ENCODE measurements at places on chromosomes 3 and 15.

DNA sequence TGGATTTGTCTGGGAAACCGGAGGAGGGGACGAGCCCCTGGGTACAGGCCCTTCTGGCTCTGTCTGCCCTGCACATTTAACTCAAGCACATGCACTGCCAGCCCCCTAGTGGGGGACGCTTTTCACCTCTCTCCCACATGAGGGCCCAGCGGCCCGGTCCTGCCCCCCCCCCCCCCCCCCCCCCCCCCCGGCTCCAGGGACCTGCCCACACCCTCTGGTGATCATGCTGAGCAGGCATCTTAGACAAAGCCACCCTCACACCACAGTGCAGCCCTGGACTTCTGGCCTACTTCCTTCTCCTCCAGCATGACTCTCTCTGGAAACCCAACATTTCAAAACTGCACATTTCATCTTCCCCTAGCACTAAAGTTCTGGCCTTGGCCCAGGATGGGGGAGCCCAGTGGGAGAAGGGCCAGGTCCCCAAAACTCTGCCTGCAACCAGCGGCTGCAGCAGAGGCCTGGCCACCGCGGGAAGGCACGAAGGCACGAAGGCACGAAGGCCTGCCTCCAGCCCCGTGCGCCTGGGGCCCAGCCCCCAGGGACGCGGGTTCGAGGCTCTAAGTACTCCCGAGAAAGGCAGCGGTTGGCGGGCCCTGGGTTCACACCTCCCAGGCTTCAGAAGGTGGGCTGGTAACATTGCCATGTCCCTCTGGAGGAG lies 14.1 kb downstream of the KLF15 start:
- DNase-seq = no peak

DNA sequence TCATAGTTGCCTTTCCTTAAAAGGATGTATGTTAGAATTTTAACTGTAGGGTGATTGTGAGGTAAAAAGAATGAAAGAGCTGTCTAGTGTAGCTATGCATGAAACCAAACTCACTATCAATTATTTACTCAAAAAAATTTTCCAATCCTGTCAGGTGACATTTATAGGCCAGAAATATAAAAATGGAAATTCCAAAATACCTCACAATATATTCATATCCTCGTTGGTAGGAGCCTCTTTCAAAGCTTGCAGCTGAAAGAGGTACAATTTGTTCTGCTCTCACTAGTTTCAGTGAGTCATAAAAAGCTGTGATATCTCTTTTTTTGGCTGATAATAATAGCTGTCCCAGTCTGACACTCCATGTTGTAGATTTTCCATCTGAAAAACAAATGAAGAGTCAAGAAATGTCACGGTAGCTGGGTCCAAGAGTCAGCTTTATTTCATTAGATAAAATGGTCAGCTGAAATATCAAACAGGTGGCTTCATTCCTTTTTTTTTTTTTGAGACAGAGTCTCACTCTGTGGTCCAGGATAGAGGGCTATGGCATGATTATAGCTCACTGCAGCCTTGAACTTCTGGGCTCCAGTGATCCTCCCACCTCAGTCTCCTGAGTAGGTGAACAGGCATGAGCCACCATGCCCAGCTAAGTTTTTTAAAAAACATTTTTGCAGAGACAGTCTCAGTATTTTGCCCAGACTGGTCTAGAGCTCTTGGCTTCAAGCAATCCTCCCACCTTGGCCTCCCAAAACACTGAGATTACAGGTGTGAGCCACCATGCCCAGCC lies 50.8 kb upstream of the XRN1 start:
- no peak for DNase-seq

- no peak for DNase-seq
Measured at GRCh38 chr3:155420406-155420805, 126.9 kb upstream of the STRIT1 start.

DNA sequence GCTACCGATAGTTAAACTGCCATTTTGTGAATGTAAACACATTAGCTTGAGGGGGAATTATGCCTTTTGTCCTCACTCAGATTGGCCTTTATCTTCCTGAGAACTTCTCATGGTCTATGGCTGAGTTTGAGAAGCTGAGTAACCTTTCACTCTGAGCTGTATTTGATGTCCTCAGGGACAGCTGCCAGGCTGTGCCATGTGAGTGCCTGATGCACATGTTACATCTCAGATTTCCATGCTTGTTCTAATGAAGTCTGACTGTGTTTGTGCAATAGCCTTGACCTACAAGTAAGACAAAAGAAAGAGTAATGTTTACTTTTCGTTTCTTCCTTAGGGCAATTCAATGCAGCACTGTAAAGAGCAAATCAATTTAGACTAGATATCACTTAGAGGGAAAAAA lies 44.1 kb upstream of the ARL6 start:
- DNase-seq = no peak

DNA sequence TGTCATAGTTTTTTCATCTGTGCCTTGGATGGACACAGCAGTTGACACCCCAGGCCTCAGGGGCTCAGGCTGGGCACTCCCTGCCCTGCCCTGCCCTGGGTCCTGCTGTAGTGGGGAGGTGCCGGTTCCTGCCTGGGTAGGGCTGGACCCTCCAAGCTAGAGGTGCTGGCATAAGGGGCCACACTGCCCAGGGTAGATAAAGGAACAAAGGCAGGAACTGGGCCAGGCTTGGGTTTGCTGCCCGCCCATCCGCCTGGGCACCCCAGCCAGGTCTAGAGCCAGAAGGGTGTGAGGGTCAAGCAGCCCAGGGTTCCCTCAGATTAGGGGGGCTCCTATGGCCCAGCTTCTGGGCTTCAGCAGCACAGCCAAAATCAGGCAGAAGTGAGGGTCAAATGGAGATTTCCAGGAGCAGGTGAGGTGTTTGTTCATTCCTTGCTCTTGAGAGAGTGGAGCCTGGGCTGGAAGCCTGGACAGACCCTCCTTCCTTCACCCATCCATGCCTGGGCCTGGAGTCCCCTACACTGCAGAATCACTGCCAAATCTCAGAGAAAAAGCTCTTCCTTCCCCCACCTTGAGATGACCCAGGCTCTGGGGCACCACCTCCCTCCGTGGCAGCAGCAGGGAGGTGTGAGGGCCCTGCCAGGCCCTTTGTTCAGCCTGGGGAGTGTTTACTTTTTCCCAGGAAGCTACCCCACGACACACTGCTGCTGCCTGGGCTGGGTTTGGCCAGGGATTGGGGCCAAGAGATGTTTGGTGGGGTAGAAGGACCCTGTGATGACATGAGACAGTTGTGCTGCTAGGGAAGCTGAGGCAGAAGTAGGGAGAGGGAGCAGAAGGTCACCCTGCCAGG lies 7.1 kb downstream of the SEMA3F start:
- no peak for DNase-seq

DNA sequence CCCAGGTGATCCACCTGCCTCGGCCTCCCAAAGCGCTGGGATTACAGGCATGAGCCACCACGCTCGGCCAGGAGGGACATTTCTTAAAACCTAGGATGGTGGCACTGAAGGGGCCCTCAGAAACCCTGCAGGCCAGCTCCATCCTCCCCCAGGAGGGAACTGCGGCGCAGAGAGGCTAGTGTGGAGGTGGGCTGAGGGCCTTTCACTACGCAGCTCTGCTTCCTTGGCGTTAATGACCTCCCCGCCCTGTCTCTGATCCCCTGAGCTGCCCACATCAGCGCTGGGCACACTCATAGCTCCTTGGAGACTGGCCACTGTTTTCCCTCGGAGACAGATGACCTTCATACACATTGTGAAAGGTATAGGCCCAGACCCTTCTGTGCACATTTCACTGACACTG lies 46.2 kb upstream of the MAGEF1 start:
- DNase-seq = no peak

- DNase-seq = no peak
Measured at GRCh38 chr15:78146425-78147154, 2.6 kb upstream of the IDH3A start.

DNA sequence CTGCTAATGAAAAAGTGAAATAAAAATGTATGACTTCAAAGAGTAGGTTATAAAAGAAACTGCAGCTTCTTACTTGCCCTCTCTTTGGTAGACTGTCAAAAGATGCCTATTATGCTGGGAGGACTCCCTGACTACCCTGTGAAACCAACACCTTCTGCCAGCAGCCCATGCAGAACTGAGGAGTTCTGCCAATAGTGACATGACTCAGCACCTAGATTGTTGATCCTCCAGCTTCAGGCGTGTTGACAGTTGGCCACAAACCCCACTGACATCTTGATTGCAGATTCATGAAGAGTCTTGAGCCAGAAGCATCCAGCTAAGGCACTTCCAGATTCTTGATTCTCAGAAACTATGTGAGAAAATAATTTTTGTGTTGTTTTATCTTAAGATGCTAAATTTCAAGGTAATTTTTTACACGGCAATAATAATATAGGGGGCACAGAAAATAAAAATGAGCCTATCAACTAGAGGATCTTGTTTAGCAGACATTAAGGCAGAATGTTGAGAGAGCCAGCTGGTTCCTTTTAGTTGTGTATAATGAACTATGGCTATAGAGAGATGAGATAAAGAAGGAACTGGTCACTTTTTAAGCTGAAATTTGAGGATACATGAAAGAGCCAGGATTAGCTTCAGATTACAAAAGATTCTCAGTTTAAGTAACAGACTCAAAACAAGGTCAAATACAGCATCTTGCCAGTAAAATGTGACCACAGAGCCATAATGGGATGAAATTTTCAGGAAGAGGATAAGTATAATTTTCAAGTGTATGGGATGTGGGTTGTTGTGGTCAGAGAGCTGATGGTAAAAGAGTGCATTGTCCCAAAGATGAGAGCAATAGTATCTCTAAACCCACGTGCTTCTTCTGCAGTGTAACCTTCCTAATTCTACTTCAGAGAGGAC lies 588.7 kb upstream of the CBLB start:
- peak; percentile 56 for DNase-seq

DNA sequence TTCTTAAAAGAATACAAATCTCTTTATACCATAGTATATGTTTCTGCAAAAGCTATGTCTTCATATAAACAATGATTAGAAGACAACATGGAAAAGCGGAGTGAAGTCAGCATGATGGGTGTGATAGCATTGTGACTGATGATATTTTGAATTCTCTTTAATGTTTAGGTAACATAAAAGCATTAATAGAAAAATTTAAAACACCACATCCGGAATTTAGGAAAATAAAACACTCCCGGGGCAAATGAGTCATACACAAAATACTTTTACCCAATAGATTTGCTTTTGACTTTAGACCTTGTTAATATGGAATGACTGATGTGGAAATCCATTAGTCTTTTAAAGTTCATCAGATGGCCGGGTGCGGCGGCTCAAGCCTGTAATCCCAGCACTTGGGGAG lies 134.7 kb downstream of the P3H2 start:
- no peak for DNase-seq

DNA sequence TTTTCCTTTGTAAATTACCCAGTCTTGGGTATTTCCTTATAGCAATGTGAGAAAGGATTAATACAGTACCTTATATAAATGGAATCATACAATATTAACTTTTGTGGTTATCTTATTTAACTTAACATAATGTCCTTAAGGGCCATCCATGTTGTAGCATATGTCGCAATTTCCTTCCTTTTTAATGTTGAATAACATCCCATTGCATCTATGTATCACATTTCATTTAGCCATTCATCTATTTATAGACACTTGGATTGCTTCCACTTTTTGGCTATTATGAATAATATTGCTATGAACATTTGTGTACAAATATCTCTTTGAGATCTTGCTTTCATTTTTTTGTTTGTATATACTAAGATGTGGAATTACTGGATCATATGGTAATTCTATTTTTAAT lies 342.2 kb downstream of the PDCD6IP start:
- no peak for DNase-seq

- no peak for DNase-seq
Measured at GRCh38 chr3:248864-249520, 52.4 kb downstream of the CHL1 start.

GRCh38 chr3:106552351-106553043 lies 683.7 kb upstream of the CBLB start:
- no peak for DNase-seq

DNA sequence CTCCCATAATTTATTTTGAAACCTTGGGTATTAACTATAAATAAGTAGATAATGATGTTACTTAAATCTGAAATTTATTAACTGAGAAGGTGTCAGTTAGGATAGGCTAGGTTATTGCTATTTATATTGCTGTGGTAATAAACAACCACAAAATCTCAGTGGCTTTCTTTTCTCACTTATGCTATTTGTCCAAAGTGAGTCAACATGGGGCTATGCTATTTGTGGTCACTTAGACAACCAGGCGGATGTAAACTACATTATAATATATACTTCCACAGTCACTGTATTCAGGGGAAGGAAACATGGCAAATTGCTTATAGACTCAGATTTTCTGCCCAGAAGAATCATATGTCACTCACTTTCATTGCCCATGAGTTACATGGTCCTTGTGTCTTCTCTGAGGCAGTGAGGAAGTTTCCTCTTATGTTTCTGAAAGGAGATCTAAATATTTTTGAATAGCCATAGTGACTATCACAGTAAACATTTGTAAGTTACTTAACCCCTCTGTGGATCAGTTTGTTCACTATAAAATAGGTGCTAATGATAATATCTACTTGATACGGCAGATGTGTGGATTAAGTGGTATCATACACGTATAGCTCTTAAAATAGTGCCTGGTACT lies 19.8 kb downstream of the HMG20A start:
- DNase-seq = no peak

DNA sequence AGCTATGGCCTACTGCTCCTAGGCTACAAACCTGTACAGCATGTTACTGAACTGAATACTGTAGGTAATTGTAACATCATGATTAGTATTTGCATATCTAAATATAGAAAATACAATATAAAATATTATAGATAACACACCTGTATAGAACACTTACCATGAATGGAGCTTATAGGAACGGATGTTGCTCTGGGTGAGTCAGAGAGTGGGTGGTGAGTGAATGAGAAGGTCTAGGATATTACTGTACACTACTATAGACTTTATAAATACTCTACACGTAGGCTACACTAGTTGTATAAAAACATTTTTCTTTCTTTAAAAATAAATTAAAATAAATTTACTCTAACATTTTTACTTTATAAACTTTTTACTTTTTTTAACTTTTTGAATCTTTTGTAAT lies 224.0 kb upstream of the CBLB start:
- DNase-seq = peak; percentile 27

DNA sequence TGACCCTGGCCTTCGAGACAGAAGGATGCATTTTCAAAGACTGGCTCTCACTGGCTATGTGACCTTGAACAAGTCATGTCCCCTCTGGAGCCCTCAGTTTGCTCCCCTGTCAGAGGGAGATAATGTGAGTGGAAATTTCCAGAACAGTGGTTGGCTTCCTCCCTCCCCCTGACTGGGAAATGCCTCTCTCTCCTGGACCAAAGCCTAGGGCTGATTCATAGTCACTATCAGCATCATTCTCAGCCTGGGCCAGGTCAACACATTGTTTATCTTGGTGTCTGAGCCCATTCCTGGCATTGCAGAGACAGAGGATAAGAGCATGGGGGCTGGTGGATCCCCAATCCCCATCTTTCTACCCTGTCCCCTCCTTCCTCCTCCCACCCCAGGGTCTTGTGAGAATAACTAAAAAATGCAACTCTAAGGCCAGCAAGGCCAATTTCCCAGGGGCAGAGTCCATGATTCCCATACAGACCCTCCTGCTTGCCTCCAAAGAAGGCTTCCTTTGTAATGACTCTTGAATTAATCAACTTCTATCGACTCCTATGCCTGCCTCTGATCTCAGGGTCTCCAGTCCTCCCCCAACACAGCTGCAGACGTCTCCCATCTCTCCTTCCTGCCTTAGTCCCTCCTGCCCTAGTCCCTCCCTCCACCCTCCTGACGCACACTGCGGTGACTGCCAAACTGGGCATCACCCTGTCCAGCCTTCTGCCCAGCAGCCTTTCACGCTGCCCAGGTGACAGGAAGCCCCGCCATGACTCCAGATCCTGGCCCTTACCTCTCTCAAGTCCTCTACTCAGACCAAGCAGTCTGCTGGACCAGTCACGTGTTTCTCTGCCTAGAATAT lies 35.4 kb upstream of the CORO2B start:
- no peak for DNase-seq

All from activated CD4-positive, alpha-beta T cell treated with anti-CD3 and anti-CD28 coated beads for 36 hours (primary cell).